A549 treated with CpdA at 1 μM for 4 hours (cell line): ENCODE measurements at places on chromosomes 16 and 17. TPM values are rescaled to one million over a fixed set of nuclear protein-coding genes. Genes with fewer than 3 reads are reported as not detected.

Gene SRCIN1
- total RNA-seq = 0.84 to 3.1 TPM (median 2.3 TPM) in 5 replicates

Gene CACNG5
- 0.03 TPM in 1 of 5 replicates, not detected in the others for total RNA-seq

Gene SLC2A4
- total RNA-seq = 0.13 to 0.29 TPM (median 0.24 TPM) in 5 replicates

Gene MEOX1
- not detected in 5 replicates for total RNA-seq

Gene MRTFB
- total RNA-seq = 8.9 to 16.1 TPM (median 12.8 TPM) in 5 replicates

Gene HASPIN
- total RNA-seq = 13.5 to 15.9 TPM (median 14.0 TPM) in 5 replicates

Gene RASL10B
- total RNA-seq = 0.05 to 0.15 TPM (median 0.10 TPM) in 5 replicates

Gene FNDC8
- total RNA-seq = not detected in 5 replicates

Gene RPGRIP1L
- total RNA-seq = 9.9 to 11.6 TPM (median 11.1 TPM) in 5 replicates
